ENCODE measurements at places on chromosomes 3 and 15.

- DNase-seq = no peak
These were observed 27.8 kb upstream of the LIPC start for GRCh38 chr15:58404020-58404419.

- DNase-seq = no peak
These were observed 26.6 kb downstream of the RFT1 start for GRCh38 chr3:53103397-53104296.

DNA sequence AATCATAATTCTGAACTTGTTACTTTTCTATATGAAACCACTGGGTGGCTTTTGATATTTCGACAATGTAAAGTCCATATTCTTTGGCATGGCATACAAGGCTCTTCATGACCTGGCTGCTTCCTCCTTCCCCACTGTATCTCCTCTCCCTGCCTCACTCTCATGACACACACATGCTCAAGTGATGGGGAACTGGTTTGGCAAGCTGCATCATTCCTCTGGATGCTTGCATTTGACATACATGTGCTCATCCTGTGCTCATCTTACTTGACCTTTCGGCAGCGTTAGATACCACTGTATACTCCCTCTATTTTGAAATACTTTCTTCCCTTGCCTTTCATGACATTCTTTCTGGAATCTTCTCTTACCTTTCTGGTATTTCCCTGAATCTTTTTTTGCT is 51.8 kb upstream of the ZDHHC23 start:
- DNase-seq = peak; percentile 40

DNA sequence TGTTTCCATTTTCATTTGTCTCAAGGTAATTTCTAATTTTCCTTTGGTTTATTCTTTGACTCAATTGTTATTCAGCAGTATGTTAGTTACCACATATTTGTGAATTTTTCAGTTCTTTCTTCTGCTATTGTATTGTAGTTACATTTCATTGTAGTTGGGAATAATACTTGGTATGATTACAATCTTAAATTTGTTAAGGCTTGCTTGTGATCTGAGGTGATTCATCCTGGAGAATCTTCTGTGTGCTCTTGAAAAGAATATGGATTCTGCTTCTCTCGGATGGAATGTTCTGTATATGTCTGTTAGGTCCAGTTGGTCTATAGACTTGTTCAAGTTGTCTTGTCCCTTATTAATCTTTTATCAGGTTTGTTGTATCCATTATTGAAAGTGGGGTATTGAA is 63.4 kb upstream of the VEPH1 start:
- peak; percentile 36 for DNase-seq

- no peak for DNase-seq
These were observed 17.0 kb downstream of the SLC35G2 start for GRCh38 chr3:136835813-136836510.

GRCh38 chr3:113898892-113899291 is 48.9 kb upstream of the ZDHHC23 start:
- no peak for DNase-seq

DNA sequence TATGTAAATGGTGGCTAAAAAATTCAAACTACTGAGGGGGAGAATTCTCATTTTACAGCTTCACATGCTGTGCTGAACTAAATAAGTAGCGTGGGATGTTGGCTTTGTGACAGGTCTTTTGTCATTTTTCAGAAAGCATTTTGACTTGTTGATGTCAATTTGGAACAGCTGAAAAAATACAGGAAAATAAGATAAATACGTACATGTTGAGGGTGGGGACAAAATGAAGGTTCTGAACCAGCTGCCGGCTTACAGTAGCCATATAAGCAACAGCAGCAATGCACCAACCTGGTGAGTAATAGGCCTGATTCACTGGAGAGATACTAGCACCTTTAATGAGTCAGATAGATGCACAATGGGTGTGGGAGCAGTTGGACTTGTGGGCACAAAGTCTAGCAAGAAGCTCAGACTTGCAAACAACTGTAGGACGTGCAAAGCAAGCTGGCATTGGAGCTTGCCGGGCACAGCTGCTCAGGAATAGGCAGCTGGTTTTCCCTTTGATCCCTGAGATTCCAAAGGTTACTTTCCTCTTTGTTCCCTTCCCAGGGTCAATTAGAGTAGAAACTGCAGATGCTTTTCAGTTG is 12.9 kb downstream of the B3GNT5 start:
- peak; percentile 100 for DNase-seq

- no peak for DNase-seq
These were observed 43.2 kb downstream of the CMTM8 start for GRCh38 chr3:32281570-32282106.

DNA sequence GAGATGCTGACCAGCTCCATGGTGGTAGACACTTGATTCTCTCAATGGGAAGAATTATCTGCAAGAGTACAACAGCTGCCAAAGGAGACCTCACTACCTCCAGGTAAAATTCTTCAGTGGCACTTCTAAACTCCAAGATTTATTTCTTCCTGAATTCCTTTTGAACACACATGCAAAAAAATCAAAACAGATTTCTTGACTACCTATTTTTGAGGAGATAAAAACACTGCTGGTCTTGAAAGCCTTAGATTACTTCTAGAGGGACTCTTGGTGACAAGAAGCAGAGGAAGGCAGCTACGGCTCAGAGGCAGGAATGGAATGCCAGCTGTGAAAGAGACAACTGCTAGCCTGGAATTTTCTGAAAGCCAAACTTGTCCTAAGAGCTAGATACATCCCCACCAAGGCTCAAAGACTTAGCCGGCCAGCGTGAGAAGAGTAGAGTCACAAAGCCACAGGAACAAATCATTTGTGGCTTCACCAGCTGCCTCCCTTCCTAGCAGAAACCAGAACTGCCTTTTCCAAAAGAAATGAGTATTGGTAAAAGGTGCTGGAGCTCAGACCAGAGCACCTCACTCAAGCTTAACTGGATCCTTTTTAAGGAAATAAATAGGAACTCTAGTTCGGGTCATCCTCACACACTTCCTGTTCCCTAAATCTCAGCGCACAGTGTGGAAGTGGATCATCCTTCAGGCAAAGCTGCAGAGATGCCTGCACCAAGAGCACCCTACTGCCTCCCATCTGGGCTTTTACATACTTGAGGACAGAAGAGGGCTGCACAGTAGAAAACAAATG is 32.6 kb downstream of the CLK3 start:
- DNase-seq = no peak

- DNase-seq = no peak
These were observed 1.4 kb downstream of the DVL3 start for GRCh38 chr3:184156522-184156955.

- no peak for DNase-seq
These were observed 206.4 kb upstream of the CFAP20DC start for GRCh38 chr3:59256230-59256629.

DNA sequence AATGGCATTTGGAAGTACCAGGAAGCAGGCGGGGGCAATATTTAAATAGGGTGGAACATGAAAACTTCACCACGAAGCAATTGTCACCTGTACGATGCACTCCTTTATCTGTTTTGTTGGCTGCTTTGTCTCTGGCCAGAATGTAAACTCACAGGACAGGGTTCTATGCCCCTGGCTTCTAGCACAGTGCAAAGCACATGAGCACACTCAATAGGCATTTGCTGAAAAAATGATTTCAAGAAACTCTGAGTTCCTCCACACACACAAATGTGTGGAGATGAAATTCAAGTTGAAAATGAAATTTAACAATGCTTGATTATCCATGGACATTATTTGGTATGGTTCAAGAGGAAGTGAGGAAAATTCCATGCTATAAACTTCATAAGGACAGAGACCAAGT is 229.6 kb upstream of the FEZF2 start:
- no peak for DNase-seq

GRCh38 chr3:123084738-123085237 is 18.0 kb downstream of the PDIA5 start:
- DNase-seq = no peak

- no peak for DNase-seq
These were observed 287.0 kb downstream of the ZIC4 start for GRCh38 chr3:147119346-147119745.

- no peak for DNase-seq
These were observed 150.9 kb upstream of the IL12A start for GRCh38 chr3:159837725-159838124.

GRCh38 chr3:43870120-43870519 is 179.4 kb downstream of the ABHD5 start:
- peak; percentile 71 for DNase-seq

DNA sequence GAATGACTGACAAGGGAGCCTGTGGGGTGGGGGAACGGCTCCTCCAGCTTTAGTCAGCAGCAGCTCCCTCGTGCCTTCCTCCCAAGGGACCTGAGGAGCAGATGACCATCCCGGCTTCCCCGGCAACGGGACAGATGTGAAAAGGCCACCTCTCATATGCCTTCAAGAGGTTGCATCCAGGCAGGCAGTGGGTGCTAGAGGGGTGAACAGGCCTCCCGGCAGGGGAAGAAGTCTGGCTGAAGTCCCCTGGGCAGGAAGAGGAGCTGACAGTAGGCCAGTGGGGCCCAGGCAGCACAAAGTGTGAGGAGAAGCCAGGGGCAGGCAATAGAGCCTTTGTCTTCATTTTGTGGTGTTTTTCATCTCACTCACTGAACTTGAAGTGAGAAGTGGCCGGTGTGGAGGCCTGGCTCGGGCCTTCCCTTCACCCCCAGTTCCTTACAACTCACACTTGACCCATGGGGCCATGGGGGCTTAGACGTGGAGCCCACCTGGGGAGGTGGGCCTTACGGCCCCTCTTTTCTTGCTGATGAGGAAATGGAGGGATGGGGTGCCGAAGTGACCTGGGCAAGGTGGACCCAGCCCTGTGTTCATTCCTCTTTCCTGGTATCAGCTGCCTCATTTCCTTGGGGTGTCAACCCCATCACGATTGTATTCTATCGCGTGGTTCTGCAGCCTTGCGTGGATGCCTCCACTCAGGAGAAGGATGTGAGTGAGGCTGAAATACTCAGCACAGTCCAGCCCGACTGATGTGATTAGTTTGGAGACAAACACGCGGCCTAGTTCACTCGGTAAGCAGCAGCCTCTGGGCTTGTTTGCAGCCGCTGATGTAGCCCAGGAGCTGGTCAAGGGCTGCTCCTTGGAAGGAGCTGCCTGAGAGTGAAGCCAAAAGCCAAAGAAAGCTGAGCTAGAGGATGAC is 115.5 kb upstream of the ALDH1A3 start:
- DNase-seq = no peak

GRCh38 chr15:63763476-63764123 is 70.1 kb downstream of the HERC1 start:
- DNase-seq = peak; percentile 30

- DNase-seq = no peak
These were observed 129.3 kb downstream of the SSR3 start for GRCh38 chr3:156425651-156426050.

DNA sequence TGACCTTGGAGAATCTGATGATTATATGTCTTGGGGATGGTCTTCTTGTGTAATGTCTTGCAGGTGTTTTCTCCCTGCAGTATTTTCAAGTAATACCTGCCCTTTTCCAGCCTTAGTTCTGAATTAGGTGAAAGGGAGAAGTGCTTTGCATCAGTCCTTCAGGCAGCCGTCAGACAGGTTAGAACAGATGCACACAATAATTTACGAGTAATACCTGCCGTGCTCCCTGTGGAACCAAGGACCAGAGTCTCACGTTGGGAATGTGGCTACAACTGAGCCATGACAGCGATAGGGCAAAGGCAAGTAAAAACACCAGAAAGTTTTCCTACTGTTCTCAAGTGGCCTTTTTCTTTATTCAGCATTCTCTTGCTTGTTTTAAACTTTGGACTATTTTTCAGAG is 69.1 kb downstream of the CHCHD6 start:
- peak; percentile 65 for DNase-seq

GRCh38 chr3:108471426-108471825 is 39.0 kb downstream of the MYH15 start:
- DNase-seq = peak; percentile 34

- DNase-seq = peak; percentile 35
These were observed 1.6 kb downstream of the BBX start for GRCh38 chr3:107524326-107524840.

DNA sequence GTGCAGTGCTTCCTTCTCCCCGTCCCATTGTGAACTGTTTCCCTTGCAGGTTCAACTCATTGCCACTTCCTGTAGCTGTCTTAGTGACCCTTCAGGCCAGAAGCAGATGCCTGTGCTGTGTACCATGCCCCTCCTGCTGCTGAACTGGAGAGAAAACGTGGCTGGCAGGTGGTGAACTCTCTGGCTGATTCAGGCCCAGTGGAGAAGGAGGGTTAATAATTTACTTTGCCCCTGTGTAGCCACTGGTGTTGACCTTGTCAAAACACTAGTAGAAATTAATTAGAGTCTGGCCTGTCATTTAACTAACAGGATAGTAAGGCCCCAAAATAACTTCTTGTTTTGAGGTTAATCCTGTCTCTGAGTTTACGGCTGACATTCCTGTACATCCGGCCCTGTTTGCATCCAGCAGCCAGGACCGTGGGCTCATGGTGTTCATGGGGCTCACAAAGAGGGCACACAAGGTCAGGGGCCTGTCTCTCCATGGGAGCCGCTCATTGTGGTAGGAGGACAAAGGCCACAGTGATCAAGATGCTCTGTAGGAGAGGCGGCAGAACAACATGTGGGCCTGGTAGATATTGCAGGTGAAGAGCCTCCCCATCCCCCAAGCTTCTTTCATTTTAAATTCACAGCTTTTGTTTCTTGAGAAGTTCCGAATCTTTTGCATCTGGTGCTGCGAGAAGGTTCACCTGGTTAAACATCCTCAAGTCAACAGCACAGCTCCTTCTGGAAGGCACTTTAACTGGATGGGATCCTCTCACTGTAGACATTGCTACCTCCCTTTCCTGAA is 101.6 kb downstream of the CGNL1 start:
- no peak for DNase-seq

DNA sequence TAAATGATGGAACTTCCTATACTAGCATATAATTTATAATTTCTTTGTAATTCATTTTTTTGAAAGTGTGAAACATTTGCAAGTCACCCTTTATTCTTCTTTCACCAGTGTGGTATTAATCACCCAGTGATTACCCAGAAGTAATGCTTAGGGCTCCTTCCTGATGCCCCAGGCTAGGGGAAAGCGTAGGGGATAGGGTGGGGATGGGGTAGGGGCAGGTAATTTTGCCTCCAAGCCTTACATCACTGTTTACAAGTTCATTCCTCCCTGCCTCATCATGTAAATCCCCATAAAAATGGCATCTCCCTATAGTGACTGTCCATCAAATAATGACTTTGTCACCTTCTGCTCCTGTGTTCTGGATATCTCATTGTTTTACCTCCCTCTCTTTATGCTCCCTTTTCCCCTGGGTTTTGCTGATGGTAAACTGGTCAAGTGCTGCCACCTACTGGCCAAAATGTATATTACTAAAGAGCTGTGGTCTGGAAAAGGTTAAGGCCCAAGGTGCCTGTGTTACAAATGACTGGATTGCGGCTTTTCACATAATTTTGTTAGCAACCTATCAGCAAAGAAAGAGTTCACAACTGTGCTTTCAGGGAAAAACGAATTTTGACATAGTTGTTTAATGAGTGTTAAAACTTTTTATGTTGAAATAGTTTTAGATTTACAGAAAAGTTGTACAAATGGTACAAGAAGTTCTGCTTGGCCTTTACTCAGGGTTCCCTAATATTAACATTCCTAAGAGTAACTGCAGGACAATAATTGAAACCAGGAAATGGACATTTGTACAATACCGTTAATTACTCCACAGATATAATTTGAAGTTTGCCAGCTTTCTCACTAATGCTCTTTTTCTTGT is 54.7 kb downstream of the ONECUT1 start:
- peak; percentile 71 for DNase-seq

Data from bronchial epithelial cell (primary cell).